COR-L47 (cell line): ENCODE measurements at places on chromosomes 2 and 18.

DNA sequence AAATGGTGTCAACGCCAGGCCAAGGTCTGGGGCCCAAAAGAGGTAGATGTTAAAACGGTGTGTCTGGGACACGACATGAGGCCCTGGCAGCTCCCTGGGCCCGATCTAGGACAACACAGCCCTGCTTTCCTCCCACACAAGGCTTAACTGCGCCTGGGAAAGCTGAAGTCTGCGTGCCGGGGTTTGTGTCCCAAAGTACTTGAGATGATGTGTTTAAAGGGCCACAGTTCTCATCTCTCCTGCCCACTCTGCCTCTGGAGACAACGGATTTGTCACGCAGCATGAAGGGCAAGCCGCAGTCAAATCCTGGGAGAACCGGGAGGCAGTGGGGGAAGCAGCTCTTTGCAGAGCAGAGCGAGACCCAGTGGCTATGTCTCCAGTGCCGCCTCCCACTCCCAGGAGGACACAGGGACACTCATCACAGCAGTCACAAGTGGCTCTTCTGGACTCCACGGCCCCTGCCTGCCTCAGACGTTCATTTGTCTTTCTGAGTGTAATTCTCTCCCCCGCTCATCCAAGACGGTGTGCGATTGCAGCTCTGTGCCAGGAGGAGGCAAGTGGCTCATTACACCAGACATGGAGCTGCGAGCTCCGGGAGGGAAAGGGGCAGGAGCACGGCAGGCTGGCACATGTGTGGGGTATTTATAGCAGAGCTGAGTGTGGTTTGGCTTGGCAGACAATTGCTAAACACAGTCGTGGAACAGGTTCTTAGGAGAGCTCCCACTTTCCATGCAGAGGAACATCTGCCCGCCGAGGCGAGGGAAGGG is 57.7 kb upstream of the SEMA4C start:
- peak; percentile 78 for DNase-seq

DNA sequence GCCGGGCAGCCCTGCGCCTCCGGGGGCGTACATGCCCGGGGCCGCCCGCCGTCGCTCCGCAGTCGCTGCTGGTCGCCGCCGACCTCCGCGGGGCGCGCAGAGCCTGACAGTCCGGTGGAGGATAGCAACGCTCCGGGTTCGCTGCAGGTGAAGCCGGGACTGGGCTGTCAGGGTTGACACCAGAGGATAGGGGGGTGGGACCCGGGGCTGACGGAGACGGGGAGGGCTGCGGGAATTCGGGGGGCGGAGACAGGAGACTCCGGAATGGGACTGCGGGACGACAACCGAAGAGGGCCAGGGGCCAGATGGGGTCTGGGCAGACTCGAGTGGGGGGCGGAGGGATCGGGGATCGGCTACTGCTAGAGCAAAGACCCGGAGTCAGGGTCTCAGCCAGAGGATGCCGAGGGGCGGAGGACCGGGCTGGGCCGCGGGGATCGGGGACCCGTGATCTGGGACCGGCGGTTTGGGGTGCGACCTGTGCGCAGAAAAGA is 403 bp downstream of the TMEM127 start:
- DNase-seq, result no peak

DNA sequence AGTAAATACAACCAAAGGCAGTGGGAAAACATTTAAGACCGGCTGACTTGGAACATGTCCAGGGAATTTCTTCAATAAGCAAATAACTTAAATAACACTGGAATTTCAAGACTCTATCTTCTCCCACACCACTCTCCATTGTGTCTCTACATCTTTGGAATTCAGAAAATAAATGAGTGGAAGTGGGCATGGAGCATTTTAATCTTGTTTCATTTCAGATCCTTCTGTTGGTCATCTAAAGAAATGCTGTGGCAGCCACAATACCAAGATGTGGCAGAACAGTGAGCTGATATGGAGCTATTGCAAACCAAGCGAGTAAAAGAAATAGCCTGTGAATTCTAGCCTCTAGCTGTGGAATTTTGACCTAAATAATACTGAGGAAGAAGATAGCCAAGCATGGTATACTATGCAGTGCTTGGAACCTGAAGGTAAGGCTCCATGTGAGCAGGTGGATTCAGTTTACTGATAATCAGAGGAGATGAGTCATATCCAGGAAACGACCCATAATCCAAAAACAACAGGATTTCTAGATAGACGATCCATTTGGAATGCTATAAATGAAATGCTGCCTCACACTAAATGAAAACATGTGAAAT is 157.1 kb upstream of the SCN7A start:
- peak; percentile 5 for DNase-seq

DNA sequence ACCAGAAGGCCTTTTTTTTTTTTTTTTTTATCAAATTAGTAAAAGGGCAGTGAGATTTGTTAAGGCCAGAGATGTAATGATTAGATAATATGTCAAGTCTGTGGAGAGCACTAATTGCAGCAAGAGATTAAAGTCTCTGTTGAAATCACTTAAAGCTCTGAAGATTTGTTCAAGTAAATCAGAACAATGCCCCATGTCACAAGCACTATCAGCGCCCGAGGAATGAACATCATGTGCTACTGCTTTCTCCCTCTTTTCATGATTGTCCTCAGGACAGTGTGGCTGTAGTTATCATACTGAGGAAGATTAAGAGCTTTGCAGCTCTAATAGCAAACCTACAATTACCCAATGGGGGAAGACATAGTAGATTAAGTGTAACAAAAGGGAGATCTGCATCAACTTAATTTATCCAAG is 71.1 kb downstream of the TDRD15 start:
- no peak for DNase-seq

DNA sequence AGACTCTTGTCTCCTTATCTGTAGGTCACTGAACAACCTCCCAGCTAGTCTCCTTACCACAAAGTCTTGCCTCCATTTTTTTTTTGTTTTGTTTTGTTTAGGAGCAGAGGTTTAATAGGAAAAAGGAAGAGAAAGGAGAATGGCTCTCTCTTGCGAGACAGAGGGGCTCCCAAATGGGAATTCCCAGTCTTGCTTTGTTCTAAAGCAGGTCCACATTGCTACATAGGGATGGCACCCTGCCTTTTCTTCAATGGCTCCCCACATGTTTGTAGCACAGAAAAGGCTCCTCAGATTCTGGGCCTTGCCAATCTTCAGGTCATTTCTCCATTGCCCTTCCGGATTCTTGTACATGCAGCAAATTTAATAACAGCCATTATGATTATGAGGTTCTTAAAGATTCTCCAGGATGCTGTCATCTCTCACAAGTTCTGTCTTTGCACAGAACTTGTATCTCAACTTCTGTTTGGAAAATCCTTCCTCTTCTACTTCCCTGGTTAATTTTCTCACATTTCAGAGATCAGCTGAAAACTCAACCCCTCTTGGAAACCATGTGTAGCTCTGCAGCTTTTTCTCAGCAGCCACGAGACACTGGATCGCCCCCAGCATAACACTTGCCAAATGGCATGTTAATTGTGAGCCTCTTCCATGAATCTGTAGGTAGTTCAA is 23.6 kb downstream of the IL1F10 start:
- no peak for DNase-seq

- DNase-seq, result no peak
Measured at GRCh38 chr2:161306919-161307318, 1.3 kb upstream of the PSMD14 start.

- DNase-seq, result no peak
Measured at GRCh38 chr2:180075870-180076269, 68.8 kb upstream of the CWC22 start.

GRCh38 chr2:158665536-158666302 is 129.4 kb upstream of the DAPL1 start:
- peak; percentile 53 for DNase-seq

DNA sequence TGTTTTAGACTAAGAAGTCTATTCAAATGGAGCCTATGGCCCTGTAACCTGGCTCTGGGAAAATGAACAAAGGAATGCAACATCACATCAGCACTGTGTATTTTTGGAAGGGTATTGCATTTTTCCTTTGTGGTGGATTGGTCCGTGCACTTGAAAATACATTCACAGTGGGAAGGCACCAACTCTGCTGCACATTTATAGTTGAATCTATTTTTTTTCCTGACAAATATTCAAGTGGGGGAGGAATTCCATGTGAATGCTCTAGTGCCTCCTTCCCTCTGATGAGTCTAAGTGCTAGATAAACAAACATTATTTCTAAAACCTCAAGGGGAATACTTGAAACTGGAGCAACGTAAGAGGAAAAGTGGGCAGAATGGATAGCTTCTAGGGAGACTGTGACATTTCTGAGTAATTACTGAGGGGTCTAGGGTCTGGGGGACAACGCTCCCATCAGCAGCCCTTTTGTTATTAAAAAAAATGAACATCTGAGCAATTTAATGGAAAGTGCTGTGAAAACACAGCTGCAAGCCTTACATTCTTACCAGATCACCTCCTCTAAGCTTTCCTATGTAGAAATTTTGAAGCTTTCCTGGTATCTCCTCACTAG is 208.2 kb downstream of the SLC8A1 start:
- no peak for DNase-seq
